Thyroid gland (tissue), 4 donors: ENCODE measurements at places on chromosomes 4 and X. TPM values are rescaled to one million over a fixed set of nuclear protein-coding genes. Genes with fewer than 3 reads are reported as not detected.

Gene LAMP2
- total RNA-seq: 221 TPM

Gene PSAPL1
- total RNA-seq: not detected

Gene INTU
- 23.0 TPM for total RNA-seq

Gene USP17L13
- total RNA-seq: not detected

Gene NSUN7
- 18.8 TPM for total RNA-seq

Gene DCX
- not detected for total RNA-seq

Gene GYPE
- 0.40 TPM for total RNA-seq

Gene CSAG2
- total RNA-seq: not detected

Gene SCRG1
- total RNA-seq: 0.11 TPM

Gene UGT8
- 7.8 TPM for total RNA-seq

Gene IBSP
- total RNA-seq: not detected

Gene MTNR1A
- not detected for total RNA-seq

Gene NDP
- 0.22 TPM for total RNA-seq

Gene GIMD1
- total RNA-seq: not detected

Gene TTC29
- total RNA-seq: 0.67 TPM

Gene MAGEC3
- total RNA-seq: not detected

Gene MAGEA8
- not detected for total RNA-seq

Gene ZCCHC18
- not detected for total RNA-seq

Gene UGT2B17
- not detected for total RNA-seq

Gene FRMD7
- total RNA-seq: not detected

Gene COL25A1
- 6.5 TPM for total RNA-seq

Gene ADGRG4
- under 0.01 TPM for total RNA-seq

Gene CLDN2
- total RNA-seq: 0.29 TPM

Gene CT45A8
- total RNA-seq: not detected

Gene UVSSA
- 33.3 TPM for total RNA-seq

Gene S100G
- total RNA-seq: not detected

Gene P2RY8
- 2.4 TPM for total RNA-seq
